ENCODE measurements at places on chromosomes 13 and 19.

- DNase-seq: no peak
Observed at GRCh38 chr13:36769126-36769525, 49.9 kb upstream of the RFXAP start.

GRCh38 chr13:23632048-23632582 is 61.9 kb downstream of the TNFRSF19 start:
- DNase-seq: no peak

DNA sequence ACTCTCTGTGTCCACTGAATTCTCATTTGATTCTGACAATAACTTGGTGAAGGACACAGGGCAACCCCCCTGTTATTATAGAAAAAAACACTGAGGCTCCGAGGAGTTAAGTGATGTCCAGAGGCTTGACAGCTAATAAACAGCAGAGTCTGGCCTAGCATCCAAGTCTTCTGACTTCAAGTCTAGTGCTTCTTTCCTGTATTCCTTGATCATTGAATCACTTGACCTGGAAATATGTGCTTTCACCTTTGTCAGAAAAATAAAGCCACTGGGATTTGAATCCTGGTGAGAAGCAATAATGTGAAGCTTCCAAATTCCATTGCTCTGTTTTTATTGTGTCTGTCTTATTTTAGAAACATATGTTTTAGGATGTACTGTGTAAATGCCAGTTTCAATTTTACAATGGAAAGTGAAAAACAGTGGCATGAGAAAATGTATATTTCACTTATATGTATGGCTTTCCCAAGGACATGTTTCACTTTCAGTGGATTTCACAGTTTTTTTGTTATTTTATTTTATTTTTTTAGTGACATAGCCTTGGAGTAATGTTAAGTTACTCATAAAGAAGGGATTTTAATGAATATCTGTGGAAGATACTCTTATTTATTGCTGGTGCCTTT is 190.2 kb downstream of the GPC6 start:
- no peak for DNase-seq

DNA sequence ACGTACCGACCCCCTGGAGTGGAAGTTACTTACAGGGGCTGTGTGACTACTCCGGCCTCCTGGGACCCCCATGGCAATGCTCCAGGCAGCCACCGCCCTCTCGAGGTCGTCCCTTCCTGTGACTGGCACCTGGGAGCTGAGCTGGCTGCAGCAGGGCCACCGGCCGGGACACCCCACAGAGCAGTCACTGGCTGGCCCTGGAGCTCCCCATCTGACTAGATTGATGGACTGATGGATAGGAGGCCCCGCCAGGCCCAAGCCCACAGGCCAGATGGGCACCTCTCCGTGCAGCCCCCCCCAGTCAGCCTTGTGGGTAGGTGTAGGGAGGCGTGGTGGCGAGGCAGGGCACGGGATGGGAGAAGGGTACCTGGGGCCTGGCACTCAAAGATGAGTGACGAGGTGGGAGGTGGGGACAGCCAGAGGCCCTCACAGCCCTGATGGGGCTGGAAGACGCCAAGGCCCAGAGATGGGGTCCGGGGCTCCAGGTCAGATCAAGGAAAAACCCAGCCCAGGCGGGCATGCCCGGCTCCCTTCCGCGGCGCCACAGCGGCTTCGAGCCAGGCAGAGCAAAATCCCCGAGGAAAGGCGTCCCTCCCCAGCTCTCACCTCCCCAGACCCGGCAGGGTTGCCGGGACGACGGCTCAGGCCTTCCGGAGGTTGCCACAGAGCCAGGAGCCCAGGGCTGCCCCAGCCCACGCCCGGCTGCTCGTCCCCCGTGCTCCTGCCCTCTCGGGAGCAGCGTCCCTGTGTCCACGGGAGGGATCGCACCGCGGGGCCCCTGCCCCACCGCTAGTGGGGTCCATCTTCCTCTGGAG is 8.4 kb downstream of the SLC39A3 start:
- DNase-seq: no peak

GRCh38 chr13:46160471-46161066 is 21.4 kb downstream of the LCP1 start:
- DNase-seq: no peak

DNA sequence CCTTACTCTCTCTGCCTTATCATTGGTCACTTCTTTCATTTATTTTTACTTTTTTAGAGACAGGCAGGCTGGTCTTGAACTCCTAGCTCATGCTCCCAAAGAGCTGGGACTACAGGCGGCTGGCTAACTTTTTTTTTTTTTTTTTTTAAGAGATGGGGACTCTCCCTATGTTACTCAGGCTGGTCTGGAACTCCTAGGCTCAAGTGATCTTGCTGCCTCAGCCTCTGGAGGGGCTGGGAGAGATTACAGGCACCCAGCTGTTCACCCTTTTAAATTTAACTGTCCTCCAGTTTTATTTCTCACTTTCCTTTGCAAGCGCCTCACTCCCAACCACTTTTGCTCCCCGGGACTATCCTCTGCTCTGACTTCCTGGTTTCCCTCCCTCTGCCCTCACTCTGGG is 5.6 kb upstream of the CLDN10 start:
- no peak for DNase-seq

All from stimulated activated CD4-positive, alpha-beta T cell treated with anti-CD3 and anti-CD28 coated beads, Interleukin-12 subunit alpha, Interleukin-12 subunit beta, amount 100 ng/mL, for 4 hours (primary cell).